Right cardiac atrium (tissue), 5 donors: ENCODE measurements at places on chromosomes 1 and 21. TPM values are rescaled to one million over a fixed set of nuclear protein-coding genes. Genes with fewer than 3 reads are reported as not detected.

DNA sequence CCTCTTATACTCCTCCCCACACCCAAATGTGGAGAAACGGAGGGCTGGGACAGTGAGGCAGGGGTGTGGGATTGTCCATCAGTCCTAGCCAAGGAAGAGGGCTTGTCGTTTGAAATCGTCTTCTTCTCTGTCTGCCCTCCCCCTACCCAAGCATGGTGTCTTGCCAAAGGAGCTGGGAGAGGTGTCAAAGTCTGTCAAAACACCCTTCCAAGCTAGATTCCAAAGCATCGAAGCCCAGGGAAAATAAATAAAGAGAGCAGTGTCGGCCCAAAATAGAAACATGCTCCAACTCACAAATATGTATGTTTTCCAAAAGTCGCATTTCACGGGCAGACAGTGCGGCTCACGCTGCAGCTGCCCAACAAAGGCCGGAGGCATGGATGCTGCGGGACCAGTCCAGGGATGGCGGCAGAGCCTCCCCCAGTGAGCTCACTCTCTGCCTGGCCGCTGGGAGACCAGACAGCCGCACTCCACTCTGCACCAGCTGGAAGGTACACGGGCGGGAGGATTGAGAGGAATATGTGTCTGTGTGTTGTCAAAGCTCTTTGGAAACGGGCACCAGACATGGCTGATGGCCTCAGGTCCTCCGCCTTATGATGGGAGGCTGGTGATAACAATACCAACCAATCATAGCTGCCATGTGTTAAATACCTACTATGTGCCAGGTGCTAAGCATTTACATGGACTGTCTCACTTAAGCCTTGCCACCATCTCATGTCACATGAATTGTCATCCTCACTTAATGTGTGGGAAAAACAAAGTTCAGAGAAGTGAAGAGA lies 3.9 kb downstream of the DISP3 start:
- no peak for DNase-seq

DNA sequence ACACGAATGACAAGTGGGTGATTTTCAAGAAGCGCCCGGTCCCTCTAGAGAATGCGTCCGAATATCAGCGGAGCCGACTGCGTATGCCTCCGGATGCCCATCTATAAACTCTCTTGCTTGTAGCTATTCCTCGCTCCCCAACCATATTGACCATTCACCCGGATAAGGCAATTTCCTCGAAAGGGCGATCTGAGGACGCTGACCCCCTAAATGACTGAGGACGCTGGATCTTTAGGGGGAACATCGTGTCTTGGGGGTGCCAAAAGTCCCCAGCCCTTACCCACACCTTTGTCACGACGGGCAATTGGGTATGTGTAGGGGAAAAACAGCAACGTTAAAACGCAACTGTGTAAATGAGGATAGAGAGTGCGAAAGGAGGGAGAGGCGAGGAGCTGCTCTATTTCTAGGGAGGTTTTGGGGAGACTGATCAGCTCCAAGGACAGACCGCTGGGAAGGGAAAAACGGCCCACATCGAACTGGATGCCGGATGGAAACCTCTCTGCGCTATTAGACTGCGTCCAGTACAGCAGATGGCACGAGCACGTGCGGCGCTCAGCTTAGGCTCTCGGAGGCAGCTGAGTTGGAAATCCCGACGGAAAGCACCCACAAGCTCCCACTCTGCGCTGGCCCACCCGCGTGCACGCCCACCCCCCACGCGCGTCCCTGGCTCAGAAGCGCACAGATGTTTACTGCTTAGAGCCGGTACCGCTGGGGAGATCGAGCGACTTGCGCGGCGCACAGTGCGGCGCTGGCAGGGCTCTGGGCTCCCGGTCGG lies 2.9 kb upstream of the PRRX1 start:
- DNase-seq = peak; percentile 66

- DNase-seq = no peak
Observed at GRCh38 chr1:4408380-4408779, 246.0 kb upstream of the AJAP1 start.

The NR5A2 gene
- total RNA-seq = 0.32 TPM

The G0S2 gene
- total RNA-seq = 414 TPM
